ENCODE measurements at places on chromosomes 13 and 19.

GRCh38 chr19:9986787-9987281 lies 23.5 kb downstream of the COL5A3 start:
- DNase-seq: no peak

DNA sequence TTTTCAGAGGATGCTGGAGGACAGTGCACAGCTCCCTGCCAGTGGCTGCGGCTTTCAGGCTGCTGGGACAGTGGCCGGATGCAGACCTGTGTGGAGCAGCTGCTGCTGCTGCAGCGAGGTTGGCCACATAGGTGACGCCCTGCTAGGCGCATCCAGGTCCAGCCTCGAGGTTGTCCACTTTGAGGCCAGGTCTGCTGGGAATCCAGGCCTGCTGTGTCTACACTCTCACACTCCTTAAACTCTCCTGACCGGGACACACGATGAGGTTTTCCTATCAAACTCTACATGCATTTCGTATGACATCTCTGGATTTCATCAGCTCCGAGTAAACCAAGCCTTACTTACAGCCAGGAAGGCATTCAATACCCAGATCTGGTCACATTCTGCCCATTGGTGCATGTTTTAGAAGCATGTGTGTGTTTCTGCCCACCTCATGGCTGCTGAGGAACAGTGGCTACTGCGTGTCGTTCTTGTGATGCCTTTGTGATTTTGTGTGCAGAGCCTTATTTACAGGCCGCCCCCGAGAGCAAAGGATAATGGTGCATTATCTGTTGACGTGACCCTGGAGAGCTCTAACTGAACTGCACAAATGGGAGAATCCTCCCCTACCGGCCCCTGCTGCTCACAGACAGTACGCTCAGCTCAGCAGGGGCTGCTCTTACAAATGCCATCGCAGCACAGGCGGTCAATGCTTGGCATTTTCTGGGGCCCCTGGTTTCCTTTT lies 12.3 kb upstream of the MCF2L start:
- no peak for DNase-seq

DNA sequence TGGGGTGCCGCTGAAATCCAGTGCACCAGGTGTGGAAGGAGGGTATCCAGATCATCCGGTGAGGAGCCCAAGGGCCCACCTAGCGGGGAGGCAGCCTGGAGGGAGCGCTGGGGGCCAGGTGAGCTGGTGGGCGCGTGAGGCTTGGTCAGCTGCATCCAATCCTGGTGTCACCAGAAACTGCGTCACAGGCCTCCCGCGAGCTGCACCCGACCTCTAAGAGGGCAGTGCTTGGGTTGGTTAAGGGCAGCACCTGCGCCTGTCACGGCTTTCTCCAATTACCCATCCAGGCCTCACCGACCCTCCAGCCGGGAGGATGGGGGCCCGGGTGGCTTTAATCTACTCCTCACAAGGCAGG lies 284 bp downstream of the RNF17 start:
- DNase-seq: no peak

DNA sequence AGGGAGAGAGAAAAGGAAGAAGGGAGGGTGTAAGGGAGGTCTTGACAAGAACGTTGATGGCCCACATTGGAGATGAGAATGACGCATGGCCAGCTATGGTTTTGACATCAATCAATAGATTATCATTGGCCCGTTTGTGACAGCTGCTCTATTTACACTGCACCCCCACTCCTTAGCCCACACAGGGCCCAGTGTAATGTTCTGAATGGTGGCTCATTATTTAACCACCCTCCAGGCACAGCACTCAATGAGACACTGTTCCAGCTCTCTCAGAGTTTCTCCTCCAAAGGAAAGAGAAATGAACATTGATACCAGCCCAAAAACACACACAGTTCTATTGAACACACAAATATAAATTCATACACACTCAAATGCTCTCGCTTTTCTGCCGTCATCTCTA lies 173.0 kb upstream of the IPO5 start:
- no peak for DNase-seq

- DNase-seq: peak; percentile 84
Measured at GRCh38 chr19:40806423-40807146, 7.6 kb downstream of the EGLN2 start.

DNA sequence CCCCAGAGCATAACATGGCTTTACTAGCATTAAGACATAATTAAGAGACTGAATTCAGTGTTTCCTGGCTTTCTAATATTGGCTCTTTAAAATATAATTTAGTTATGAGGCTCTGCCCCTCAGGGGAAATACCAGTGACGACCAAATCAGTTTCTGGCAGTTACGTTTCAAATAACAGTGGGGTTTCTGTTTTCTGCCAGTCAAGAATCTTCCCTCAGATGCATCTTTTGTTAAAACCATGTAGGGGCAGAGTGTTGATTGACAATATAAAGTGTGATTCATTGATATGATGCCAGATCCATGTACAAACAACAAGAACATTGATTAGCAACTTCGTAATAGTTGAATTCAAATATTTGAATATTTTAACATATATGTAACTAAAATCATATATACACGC lies 1169.7 kb downstream of the DIAPH3 start:
- DNase-seq: no peak

DNA sequence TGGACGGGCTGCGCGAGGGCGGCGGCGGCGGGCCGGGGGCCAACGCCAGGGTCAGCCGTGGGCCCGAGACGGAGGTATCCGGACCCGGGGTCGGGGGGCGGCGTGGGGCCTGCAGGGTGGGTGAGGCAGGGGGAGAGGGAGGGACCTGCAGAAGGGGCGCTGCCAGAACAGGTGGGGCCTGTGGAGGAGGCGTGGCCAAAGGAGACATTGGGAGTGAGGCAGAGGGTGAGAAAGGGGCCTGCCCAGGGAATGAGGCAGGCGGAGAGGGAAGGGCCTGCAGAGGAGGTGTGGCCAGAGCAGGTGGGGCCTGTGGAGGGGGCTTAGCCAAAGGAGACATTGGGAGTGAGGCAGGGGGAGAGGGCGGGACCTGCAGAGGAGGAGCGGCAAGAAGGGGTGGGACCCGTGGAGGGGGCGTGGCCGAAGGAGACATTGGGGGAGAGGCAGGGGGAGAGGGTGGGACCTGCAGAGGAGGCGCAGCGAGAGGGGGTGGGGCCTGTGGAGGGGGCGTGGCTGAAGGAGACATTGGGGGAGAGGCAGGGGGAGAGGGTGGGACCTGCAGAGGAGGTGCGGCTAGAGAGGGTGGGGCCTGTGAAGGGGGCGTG lies 4.2 kb downstream of the PRR36 start:
- DNase-seq: peak; percentile 61

- DNase-seq: no peak
Measured at GRCh38 chr19:30871979-30872378, 477.3 kb downstream of the TSHZ3 start.

GRCh38 chr13:39954476-39954875 lies 299.0 kb downstream of the COG6 start:
- no peak for DNase-seq

Measured in GM13976 (cell line).